Sciatic nerve (tissue), 2 donors: ENCODE measurements at places on chromosomes 7 and 10. TPM values are rescaled to one million over a fixed set of nuclear protein-coding genes. Genes with fewer than 3 reads are reported as not detected.

DNA sequence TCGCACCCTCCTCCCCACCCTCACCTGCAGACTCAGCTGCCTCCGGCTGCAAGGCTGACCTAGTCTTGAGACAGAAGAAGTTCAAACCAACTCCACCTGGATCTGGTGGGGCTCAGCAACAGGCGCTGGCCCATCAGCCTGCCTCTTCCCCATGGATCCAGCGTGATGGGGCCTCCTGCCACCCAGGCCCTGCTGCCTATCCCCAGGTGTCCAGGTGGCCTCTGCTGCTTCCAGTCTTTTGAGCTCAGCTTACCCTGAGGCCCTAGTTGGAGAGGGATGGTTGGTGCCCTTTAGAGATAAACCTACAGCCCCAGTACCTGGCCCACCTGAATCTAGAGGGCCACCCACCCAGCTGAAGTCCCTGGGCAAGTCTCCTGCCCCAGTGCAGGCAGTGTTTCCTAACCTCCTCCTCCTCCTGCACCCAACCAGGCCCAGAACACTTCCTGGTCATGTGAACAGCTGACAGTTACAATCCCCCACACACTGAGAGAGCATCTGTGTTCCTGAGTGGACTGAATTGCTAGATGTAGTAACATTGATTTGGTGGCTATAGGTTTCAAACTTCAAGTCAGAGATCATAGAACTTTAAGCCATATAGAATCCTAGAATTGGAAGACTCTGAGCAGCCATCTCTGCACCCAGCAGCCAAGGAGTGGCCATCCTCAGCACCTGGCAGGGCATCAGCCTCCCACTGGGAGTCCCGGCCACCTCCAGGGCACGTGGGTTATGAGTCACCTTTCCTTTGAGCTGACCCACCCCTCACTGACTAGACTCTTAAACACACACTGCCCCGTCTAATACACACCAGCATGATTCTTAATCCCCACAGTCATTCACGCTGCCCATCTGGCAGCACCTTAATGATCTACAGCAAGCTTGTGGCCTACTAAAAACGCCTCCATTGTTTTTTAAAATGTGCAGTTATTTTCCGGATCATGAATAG lies 51.9 kb downstream of the ALOX5 start:
- peak; percentile 48 for DNase-seq

DNA sequence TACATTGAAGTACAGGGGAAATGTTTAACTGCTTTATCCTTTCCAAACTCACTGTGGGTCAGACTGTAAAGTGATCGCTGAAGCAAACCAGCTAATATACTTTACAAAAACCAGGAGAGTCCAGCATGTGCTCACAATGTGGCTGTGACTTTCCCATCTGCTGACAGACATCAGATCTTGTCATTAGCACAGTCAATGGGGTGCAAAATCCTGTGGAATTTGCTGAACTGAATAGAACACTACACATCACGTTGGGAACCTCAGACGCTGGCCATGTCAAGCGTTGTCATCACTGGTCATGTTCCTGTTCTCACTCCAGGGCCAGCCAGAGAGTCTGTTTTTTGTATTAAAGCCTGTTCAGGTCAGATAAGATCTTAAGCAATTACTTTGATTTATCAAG lies 83.4 kb downstream of the AGMO start:
- no peak for DNase-seq

DNA sequence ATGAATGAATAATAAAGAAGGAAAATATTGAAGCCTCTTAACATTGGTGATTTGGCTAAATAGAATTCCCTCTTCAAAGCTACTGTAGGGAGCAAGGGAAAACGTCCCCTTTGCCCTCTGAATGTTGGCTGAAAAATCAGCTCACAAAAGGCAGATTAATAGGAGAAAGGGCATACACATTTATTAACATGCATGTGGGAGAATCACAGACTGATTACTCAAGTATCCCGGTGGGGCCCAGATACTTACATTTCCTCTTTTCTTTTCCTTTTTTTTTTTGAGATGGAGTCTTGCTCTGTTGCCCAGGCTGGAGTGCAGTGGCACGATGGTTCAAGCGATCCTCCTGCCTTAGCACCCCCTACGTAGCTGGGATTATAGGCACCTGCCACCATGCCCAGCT lies 68.5 kb downstream of the HK1 start:
- no peak for DNase-seq

Gene CTNNA3
- total RNA-seq = 89.6 TPM

Gene ZNF212
- total RNA-seq = 13.2 TPM

GRCh38 chr7:26397796-26398426 lies 106.2 kb downstream of the SNX10 start:
- DNase-seq = peak; percentile 74

DNA sequence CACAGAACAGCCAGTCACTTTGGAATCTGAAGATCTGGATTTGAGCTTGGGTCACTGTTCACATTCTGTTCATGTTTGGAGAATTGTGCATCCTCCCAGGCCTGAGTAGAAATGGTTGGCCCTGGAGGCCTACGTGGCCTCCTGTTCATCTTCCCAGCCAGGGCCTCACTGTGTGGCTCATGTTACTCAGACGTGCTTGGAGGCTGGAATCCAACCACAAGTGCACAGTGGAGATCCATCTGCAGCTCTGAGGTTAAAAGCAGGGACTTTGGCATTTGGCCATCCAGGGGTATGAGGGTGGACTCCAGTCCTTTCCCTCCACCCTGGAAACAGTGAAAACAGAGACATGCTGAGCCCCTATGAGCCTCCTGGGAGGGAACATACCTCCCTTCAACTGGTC lies 709.0 kb upstream of the IGFBP3 start:
- DNase-seq = no peak

DNA sequence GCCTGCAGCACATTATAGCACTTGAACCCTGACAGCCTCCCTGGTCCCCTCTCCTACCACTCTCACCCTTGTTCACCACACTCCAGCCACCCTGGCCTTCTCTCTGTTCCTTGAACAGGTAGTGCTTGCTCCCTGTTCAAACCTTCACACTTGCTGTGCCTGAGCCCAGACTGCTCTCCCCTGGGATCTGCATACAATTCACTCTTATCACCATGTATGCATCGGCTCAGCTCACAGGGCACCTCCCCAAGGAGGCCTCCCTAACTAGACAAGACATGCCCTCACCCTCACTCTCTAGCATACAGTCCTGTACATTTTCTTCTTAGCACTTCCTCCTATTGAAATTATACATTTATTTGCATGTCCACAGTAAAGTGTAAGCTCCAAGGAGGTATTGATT lies 59.3 kb downstream of the FAM13C start:
- no peak for DNase-seq

- DNase-seq = no peak
Observed at GRCh38 chr7:108623220-108623619, 53.5 kb downstream of the DNAJB9 start.

GRCh38 chr7:12648704-12649261 lies 38.6 kb upstream of the ARL4A start:
- no peak for DNase-seq

- no peak for DNase-seq
Observed at GRCh38 chr7:2978408-2978807, 65.3 kb downstream of the CARD11 start.

DNA sequence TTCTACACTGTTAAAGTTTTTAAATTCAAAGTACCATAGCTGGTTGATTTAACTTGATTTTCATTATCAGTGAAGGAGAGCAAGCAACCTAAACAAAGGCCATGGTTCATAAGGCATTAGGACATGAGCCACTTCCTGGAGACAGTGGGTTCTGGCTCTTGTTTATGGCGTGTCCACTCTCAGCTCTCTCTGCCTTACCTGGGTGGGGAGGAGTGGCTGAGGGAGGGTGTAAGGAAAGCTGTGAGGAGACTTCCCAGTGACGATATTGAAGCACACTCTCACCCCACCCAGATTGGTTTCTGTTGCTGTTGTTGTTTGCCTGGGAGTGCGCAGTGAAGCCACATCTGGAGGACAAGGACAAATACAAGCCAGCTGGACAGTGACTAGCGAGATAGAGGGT lies 365.3 kb upstream of the FZD8 start:
- no peak for DNase-seq

GRCh38 chr7:43481902-43482678 lies 100.8 kb upstream of the STK17A start:
- DNase-seq = no peak

GRCh38 chr10:1074052-1074747 lies 18.0 kb downstream of the WDR37 start:
- DNase-seq = no peak

- peak; percentile 27 for DNase-seq
Observed at GRCh38 chr7:2936891-2937580, 92.9 kb upstream of the GNA12 start.

DNA sequence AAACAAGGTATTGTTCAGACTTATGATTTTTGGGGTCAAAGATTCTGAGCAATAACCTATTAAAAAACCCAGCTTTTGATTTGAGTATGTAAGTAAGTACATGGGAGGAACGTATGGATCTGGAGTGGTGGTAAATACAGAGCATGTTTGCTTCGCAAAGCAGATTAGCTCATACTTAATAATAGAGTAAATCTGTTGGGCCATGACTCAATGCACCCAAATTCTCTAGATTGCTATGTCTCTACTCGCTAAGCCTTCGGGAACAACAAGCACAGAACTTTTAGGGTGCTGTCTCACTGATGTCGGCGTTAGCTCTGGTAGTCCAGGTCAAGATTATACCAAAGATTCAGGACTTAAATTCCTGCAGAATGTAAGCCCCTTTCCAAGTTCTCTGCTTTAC lies 807 bp upstream of the MINPP1 start:
- DNase-seq = no peak

GRCh38 chr10:27253576-27253975 lies 13.0 kb upstream of the ACBD5 start:
- DNase-seq = no peak

DNA sequence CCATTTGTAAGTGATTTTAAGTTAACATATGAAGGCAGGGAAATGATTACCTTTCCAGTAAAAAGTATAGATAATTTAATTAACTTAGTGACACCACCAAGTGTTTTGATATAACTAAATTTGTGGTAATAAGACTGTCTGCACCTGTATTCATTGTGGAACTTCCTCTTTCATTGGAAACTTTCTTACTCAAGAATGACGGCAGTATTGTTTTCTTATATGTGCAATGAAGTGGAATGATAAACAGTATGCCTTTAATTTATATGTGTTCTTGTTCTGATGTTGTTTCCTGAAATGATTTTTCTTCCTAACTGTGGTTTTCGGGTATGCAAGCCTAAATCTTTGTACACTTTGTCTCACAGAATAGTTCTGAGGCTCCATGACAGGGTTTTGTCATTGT lies 46.4 kb downstream of the CASD1 start:
- DNase-seq = no peak

Gene NEUROD6
- not detected for total RNA-seq

DNA sequence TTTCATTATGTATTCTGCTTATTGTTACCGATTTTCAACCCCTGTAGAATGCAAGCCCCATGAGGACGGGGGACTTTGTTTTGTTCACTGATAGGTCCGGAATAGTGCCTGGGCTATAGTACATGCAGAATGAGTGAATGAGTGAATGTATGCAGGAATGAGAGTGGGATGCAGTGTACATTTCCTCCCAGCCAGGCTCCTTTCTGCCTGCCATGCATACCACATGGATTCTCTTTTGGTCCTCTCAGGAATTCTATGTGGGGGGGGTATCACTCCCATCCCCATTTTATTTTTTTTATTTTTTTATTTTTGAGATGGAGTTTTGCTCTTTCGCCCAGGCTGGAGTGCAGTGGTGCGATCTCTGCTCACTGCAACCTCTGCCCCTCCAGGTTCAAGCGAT lies 16.7 kb downstream of the TRIM56 start:
- no peak for DNase-seq
